ENCODE measurements at places on chromosomes 6 and 20. TPM values are rescaled to one million over a fixed set of nuclear protein-coding genes. Genes with fewer than 3 reads are reported as not detected.

GINM1 gene
- polyA plus RNA-seq: 49.0 TPM

EHMT2 gene
- 30.3 TPM for polyA plus RNA-seq

OPN5 gene
- polyA plus RNA-seq: 0.14 TPM

DNA sequence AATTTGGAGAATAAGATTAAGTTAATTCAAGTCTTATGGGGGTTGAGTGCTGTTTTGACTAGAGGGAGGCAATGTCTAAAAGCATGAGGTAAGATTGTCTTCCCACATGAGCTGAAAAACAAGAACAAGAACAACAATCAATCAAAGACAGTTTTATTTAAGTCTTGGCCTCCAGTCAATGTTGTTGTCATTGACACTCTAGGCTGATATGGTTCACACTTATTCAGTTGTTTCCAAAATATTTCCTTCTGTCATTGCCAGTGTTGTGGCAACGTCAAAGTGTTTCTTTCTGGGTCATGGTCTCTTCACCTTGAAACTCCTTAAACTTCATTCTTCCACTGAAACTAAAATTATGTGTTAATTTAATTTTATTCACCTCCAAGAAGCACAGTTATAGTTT, 72.4 kb downstream of the GRIK2 start:
- no peak for DNase-seq

- DNase-seq: no peak
Observed at GRCh38 chr6:11323666-11324452, 91.4 kb upstream of the NEDD9 start.

- peak; percentile 79 for DNase-seq
Observed at GRCh38 chr6:131937703-131938631, 13.2 kb downstream of the CCN2 start.

DNA sequence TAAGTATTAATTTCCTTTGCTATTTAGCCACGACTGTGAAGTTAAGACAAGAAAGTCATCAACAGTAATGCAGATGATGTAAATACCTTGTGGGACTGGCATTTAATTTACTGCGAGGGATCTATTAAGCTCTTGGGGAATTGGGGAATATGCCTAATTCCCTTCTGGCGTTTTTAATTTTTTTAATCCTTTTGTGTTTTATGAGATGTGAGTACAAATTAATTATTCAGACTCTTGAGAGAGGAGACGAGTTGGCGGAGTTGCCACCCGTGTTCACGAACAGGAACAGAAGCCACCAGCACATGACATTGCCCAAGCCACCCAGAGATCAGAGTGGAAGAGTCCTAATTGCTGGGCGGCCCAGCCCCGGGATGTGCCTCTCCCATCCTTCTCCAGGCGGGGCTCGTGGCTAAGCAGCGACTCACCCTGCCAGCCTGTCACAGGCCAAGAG, 533 bp upstream of the CRYBG1 start:
- DNase-seq: no peak

DNA sequence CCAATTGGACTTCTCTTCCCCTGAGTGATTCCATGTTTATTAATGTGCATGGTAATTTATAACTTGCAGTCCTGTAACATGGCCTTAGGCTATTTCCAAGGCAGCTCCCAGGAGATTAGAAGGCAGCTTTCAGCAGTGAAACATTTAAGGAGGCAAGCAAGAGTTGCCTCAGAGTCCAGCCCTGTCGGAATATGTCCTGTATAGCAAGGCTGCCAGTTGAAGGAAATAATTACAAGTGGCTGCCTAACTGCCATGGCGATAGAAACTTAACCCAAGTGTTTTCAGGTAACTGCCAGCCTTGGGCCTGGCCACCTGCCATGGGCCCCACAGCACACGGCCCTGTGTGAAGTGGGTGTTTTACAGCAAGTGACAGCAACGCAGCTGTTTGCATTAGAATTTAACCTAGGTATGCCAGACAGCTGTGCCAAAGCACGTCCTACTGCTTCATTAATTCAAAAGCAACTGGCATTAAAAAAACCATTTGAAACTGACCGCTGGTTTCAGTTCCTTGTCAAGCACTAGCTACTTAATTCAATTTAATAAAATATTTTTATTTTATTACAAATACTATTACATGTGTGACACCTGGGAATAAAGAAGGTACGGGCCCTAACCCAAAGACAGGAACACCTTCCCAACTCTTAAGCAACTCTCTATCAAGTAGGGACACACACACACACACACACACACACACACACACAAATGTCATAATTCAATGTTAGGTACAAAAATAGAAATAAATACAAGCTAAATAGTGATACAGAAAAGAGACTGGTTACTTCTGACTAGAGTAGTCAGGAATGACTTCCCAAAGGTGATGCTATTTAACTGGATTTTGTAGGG, 151.8 kb upstream of the HEY2 start:
- DNase-seq: peak; percentile 44

SLC13A3 gene
- 4.7 TPM for polyA plus RNA-seq

DNA sequence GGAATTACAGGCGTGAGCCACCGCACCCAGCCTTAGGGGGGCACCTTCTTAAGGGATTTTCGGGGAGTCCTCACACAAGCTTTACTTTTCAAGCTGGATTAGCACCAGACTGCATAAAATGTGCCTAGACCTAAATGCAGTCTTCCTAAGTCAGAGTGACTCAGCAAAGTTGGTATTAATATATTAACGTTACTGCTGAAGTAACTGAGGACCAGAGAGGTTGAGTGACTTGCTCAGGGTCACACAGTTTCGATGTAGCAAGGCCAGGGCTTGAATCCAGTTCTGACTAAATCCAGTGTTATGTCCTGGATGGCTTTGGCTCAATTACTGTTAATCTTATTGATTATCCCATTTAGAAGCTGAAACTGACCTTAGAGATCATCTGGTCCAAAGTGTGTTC, 13.4 kb downstream of the EDEM2 start:
- DNase-seq: no peak

COL9A3 gene
- 7.7 TPM for polyA plus RNA-seq

- DNase-seq: no peak
Observed at GRCh38 chr6:39752835-39753724, 27.9 kb upstream of the KIF6 start.

- DNase-seq: peak; percentile 97
Observed at GRCh38 chr6:141483598-141484061, 649.1 kb upstream of the GJE1 start.

GRCh38 chr6:19325335-19325789, 511.8 kb upstream of the ID4 start:
- DNase-seq: no peak

GRCh38 chr6:82249381-82250253, 2.1 kb upstream of the IBTK start:
- no peak for DNase-seq

MRPS18A gene
- 30.1 TPM for polyA plus RNA-seq

VGLL2 gene
- polyA plus RNA-seq: 97.0 TPM

GRCh38 chr6:103114582-103114981, 1721.1 kb downstream of the GRIK2 start:
- DNase-seq: no peak

- DNase-seq: no peak
Observed at GRCh38 chr6:90575267-90575666, 11.6 kb downstream of the MAP3K7 start.

OR12D3 gene
- polyA plus RNA-seq: not detected

DNA sequence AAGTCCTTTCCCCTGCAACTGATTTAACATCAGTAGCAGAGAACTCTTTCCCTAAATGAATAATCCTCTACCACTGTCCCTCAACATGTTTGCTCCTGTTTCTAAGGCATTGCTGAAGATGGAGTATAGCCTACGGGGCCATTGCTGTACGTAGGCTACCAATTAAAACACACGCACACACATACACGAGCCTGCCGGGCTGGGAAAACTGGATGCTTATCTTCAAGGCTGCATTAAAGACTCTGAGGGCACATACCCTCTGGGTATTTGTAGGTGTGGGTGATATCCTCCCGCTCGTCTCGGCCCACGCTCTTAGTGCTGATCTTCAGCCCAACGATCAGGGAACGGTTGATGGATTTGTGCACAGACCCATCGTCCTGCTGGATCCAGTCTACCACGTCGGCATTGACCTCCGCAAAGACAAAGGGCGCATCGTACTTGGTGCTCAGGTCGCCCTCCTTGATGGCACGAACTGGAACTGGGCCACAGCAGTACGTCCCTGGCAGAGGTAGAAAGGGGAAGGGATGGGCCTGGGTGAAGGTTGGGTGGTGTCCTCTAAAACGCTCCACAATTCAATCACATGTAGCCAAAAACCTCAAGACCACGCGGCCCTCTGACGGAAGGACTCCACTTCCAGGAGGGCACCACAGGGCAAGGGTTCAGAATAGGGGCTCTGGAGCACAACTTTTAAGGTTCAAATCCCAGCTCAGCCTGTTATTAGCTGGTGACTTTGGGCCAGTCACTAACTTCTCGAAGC, 25.7 kb downstream of the TGM2 start:
- DNase-seq: no peak

DNA sequence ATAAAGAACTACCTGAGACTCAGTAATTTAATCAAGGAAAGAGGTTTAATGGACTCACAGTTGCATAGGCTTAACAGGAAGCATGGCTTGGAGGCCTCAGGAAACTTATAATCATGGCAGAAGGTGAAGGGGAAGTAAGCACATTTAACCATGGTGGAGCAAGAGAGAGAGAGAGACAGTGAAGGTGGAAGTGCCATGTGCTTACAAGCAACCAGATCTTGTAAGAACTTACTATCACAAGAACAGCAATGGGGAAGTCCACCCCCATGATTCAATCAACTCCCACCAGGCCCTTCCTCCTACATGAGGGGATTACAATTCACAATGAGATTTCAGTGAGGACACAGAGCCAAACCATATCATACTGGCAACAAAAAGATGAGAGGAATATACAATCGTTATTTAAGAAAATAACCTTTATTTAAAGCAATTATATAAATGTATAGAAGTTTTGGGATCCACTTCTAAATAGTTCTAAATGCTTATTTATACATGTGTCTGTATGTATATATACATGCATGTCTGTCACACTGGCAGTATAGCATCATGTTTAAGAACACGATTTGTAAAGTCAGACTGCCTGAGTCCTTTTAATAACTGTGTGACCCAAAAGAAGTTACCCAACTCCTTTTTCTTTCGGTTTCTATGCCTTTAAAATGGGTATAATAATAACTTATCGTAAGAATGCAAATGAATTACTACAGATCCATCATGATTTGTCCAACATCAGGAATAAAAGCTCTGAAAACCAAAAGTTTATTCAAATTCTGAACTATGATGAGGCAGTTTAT, 255.7 kb upstream of the THEMIS start:
- DNase-seq: no peak

- no peak for DNase-seq
Observed at GRCh38 chr20:618980-619379, 8.9 kb upstream of the TCF15 start.

HLA-DRB1 gene
- polyA plus RNA-seq: 8.9 TPM

- no peak for DNase-seq
Observed at GRCh38 chr6:7705483-7705882, 20.4 kb upstream of the BMP6 start.

GRCh38 chr6:96058082-96058481, 42.3 kb downstream of the FUT9 start:
- DNase-seq: no peak

DNA sequence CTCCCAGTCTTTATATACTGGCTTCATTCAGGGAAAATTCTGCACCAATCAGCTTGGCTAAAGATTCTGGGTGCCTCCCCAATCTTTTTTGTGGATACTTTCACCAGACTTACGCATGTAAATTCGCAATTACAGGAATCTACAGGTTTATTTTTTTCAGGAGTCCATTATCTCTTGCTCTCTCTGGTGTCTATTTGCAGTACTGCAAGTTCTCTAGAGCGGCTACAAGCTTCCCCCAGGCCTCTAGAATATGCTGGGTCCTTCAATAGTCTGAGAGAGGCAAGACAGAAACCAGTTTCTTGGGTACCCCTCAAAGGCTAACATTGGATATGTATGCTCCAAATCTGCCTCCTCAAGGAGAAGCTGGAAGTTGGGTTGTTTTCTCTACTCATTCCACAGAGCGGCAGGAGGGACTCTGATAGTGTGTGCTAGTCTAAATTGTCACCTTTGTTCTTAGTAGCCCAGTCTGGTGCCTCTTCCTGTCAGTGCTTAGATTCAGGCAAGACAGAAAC, 58.5 kb downstream of the SUN5 start:
- DNase-seq: peak; percentile 19

DNA sequence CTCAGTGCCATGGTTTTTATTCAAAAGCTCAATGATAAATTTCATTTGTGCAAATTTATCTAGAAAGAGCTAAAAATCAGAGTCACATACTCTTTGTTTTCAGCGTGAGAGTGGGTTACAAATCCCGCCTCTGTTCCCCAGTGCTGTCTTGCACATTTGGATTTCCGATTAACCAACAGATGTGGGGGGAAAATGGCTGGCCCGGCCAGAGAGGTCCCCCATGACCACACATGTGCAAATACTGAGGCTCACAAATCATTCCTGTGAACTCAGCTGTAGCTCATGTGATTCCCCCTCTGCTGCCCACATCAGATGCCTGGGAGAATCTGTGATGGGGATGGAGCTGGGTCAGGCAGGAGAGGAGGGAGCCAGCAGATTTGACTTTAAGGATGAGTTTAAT, 168.7 kb downstream of the PAX1 start:
- peak; percentile 86 for DNase-seq

DNA sequence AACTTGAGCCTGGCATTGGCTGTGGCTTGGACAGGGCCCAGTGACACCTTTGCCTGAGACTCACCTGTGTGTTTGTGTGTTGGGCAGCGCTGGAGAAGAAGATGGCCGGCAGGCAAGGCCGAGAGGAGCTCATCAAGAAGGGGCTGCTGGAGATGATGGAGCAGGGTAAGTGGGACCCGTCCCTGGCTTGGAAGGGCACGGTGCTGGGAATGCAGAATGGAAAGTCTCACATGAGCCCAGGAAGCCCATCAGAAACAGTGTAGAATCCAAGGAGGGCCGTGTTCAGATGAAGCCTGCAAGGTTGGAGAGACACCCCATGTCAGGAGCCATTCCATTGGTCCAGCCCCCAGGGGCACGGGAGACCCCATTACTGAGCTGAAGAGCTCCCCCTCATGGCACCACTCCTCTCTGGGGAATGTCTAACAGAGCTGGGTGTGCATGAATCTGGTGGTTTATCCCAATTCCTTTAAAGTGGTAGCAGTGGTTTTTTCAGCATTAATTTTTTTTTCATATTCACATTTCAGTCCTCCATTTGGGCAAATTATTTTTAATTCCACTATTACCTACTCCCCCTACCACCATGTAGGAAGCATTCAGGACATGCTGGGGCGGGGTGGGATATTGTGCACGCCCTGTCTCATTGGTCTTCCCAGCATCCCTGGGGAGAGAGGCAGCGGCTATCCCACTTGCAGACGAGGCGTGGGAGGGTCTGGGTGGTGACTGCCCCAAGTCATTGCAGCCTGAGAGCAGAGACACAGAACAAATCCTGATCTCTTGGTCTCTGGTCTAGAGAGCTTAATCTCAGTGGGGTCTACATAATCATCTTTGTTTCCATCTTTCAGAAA, 143.6 kb downstream of the PHACTR3 start:
- DNase-seq: no peak

GRCh38 chr20:49503176-49503575, 20.7 kb upstream of the KCNB1 start:
- no peak for DNase-seq

BANF2 gene
- not detected for polyA plus RNA-seq

ANKEF1 gene
- 1.0 TPM for polyA plus RNA-seq
